ENCODE measurements at places on chromosomes 6 and 20. TPM values are rescaled to one million over a fixed set of nuclear protein-coding genes. Genes with fewer than 3 reads are reported as not detected.

DNA sequence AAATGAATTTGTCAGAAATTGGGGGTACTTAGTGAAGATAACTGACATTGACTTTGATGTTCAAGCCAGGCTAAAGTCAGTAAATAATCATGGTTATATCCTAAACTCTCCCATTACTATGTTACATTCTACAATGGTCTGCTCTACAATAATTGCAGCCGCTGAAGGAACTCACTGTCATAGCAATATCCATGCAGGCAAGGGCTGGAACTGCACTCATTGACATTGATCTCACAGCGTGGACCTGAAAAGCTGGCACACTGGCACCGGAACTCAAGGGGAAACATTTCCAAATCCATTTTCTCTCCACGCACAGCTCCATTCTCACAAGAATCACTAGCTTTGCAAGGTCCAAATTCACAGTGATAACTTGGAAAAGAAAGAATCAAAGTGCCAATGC is 702.7 kb downstream of the EYS start:
- DNase-seq, result no peak

DNA sequence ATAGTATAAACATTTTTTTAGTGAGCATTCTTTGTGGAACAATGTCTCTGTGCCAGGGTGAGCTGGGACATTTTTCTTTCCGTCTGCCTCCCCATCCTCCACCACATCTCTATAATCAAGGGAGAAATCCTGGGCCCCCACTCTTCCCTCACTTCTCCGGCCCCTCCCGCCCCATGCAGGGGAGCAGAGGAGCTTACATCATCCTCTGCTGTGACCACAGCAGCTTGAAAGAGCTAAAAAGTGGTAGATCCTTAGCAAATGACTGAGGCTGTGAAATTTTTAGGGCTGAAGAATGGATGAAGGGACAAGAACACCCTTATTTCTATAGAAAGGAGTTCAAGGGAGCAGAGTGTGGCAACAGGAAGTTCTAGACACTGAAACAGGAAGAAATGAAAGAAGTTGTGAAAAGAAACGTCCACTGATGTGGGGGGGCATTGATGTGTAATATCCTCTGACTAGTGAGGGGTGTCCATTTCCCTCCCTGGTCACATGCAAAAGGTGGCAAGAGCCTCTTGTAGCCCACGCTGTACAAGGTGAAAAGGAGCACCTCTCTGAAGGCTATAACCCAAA is 380.3 kb upstream of the JARID2 start:
- no peak for DNase-seq

DNA sequence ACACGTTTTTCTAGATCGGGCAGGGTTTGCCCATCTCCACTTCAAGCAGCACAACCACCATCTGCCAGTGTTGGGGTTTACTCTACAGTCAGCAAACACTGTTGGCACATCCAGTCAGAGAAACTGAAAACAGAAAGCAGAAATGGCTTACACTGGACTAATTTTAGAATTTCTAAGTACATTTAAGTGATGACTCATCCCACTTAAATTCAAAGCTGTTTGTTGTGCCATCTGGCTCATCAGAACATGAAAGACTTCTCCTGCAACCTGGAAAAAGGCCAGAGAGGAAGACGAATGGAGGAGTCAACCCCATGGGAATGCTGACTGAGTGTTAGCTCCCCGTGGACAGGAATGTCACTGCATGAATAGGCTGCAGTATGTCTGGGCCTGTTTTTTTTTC is 21.8 kb downstream of the FAM209B start:
- peak; percentile 77 for DNase-seq

TFAP2D gene
- not detected for polyA plus RNA-seq

- DNase-seq, result no peak
These were observed 99.7 kb downstream of the FAM50B start for GRCh38 chr6:3948866-3949265.

DNA sequence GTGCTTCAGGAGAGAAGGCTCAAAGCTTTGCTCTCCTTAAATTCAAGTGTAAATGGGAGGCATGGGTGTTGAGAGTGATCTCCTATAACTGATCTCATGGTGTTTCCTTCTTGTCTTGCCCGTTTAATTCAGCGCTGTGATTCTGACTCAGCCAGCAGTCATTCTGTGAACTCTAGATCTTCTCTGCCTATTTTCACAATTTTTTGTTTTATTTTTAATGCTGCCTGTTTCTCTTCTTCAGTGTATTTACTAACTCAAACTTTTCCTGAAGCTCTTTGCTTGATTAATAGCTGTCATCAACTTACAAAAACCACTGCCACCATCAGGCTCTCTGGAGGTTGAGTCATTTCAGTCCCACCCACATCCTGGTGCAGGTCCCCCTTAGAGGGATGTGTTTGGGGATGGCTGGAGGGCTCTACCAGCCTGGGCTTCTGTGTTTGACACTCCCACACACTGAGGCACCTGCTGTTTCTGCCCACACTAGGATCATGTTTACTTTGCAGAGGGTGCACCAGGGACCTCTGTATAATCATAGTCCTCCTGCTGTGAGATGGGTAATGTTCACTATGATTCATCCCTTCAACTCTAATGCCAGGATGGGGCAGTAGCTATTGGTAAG is 94.0 kb downstream of the SHLD1 start:
- peak; percentile 91 for DNase-seq

DNA sequence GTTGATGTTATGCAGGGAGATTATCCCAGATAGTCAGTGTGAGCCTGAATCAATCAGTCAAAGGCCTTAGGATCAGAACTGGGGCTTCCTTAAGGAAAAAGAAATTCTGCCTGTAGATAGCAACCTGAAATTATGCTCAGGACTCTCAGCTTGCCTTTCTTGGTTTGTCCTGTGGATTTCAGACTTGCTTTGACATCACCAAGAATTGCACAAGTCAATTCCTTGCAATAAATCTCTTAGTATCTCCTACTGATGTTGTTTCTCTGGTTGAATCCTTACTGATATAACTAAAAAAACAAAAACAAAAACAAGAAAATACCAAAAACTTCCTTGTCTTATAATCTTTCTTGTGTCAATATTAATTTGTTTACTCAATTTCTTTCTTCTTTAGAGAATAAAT is 258.9 kb upstream of the TCF21 start:
- no peak for DNase-seq

- no peak for DNase-seq
These were observed 161.6 kb upstream of the EXOC2 start for GRCh38 chr6:854406-855118.

DNA sequence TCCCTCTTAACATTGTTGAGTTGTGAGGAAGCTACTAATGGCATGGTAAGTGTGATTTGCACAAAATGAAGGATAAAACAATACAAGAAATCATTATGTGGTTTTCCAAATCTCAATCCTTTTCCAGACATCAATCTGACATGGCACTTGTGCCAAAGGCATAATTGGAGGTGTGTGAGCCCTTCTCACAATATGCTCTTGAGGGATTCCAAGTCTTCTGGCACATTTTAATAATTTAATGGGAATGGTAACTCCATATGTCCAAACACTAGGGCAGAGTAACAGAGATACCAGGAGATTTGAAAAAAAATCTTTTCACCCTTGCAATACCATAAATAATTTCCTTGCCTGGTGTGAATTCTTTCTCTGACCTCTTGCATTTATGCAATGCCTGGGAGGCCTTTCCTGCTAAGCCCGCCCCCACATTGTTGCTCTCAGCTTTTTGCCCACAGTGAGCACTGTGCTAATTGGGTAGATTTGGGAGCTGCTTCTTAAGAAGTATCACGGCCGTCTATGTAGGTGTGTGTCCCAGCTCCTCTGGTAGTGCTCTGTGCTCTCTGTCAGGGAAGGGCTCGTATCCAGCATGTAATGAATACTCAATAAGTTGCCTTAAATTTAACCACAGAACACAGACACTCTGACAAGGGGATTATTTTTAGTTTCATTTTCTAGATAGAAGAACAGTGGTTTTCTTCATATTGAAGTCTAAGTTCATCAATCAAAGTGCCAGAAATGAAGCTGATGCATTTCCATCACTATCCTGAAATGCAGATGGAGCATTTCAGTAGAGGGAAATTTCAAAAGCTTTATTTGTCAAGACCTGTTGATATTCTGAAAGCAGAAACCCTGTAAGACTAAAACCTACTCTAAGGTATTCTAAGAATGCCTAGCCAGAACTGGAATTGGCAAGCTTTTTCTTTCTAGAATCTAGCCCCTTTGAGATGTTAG is 54.4 kb upstream of the CEP85L start:
- DNase-seq, result no peak

GRCh38 chr6:73471686-73472290 is 10.3 kb downstream of the MTO1 start:
- DNase-seq, result no peak
